ENCODE measurements at places on chromosomes 1 and 21. TPM values are rescaled to one million over a fixed set of nuclear protein-coding genes. Genes with fewer than 3 reads are reported as not detected.

The TRIM62 gene
- total RNA-seq, result 5.0 TPM

The OLFML2B gene
- 1.5 TPM for total RNA-seq

The CD1B gene
- total RNA-seq, result not detected

The CASQ1 gene
- not detected for total RNA-seq

The RLF gene
- 38.3 TPM for total RNA-seq

Measured in smooth muscle cell of the umbilical artery (primary cell).